Inflammatory macrophage treated with lipopolysaccharide for 4 hours (primary cell): ENCODE measurements at places on chromosomes 2 and 18.

GRCh38 chr2:97992836-97993825 is 2.6 kb downstream of the TMEM131 start:
- no peak for DNase-seq

GRCh38 chr18:48321536-48321935 is 87.6 kb downstream of the ZBTB7C start:
- no peak for DNase-seq

- no peak for DNase-seq
These were observed 790.4 kb downstream of the EPHA4 start for GRCh38 chr2:220781622-220782241.

GRCh38 chr2:36329746-36330472 is 25.7 kb upstream of the CRIM1 start:
- no peak for DNase-seq
